ENCODE measurements at places on chromosomes 12 and 14.

GRCh38 chr14:75626396-75626795 is 34.3 kb downstream of the ERG28 start:
- DNase-seq = no peak

GRCh38 chr14:99537399-99537798 is 56.2 kb downstream of the CCNK start:
- DNase-seq = peak; percentile 79

GRCh38 chr12:126483145-126484068 is 1418.2 kb downstream of the AACS start:
- no peak for DNase-seq

DNA sequence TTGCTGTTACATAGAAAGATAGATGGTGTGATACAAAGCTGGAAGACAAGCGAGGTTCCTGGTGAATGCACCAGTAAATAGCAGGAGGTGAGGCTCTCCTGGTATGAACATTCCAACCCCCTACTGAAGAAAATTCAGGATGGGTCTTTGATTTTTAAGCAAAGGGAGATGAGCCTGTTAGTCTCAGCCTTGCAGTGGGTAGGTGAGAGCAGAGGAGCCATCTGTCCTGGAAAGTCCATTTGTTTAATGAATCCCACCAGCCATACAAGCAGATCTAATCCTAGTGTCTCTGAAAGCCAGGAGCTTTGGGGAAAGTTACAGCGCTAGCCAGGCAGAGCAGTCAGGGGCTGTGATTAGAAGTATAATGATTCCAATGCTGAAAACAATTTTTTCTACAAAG is 234.8 kb upstream of the FOXN3 start:
- no peak for DNase-seq

DNA sequence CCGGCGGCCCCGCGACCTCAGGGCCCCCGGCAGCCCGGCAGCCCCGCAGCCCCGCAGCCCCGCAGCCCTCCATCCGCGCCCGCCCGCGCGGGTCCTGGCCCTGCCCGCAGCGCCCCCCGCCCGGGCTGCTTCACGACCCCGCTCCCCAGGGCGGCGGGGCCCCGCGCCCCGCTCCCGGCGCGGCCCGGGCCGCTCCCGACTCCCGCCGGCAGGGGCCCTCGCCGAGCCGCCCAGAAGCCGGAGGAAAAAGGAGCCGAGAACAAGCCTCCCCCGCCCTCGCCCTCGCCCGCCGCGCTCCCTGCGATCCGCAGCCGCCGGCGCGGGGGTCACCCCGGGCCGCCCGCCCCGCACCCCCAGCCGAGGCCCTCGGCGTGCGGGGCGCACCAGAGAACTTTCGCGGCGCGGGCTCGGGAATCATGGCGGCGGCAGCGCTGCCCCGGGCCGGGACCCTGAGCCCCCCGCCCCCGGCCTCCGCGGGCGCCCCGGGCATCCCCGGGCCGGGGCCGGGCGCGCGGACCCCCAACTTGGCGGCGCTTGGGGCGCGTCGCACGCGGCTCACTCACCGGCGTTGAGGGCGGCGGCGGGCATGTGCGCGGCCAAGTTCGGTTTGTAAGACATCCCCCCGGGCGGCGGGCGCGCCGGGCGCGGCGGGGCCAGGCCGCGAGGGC is 521 bp downstream of the CDK2AP1 start:
- peak; percentile 87 for DNase-seq

DNA sequence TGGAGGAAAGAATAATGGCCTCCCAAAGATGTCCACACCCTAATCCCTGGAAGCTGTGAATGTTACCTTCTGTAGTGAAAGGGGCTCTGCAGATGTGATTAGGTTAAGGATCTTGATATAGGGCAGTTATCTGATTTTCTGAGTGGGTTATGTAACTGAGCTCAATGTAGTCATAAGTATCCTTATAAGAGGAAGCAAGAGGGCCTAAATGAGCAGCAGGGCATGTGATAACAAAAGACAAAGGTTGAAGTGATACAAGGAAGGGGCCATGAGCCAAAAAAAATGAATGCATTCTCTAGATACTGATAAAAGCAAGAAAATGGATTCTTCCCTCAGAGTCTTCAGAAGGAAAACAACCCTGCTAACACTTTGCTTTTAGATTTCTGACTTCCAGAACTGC is 78.8 kb downstream of the OSBPL8 start:
- DNase-seq = no peak

DNA sequence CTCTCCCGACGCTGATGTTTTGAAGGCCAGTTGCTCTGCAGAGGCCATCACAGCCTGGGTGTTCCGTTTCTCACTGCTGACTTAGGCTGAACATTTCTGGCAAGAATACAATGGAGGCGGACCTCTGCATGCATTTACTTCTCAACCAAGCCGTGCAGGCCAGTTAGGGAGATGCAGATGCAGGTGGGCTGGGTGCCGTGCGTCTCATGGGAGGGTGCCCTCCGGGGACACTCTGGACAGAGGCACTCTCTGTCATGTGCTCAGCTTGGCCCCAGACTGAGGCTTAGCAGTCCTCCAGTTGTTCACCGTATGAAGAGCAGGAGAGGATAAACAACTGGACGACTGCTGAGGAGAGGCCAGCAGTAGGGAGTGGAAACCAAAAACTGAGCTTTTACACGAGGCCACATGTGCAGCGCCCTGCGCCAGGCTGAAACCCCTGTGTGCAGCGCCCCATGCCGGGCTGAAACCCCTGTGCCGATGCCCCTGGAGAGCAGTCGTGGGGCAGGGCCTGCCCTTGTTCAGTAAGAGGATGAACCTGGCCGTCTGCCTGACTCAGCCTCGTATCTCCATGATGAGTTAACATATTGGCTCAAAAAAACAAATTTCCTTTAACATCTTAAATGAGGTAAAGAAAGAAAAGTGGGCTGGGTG is 32.3 kb downstream of the DDX51 start:
- DNase-seq = no peak

DNA sequence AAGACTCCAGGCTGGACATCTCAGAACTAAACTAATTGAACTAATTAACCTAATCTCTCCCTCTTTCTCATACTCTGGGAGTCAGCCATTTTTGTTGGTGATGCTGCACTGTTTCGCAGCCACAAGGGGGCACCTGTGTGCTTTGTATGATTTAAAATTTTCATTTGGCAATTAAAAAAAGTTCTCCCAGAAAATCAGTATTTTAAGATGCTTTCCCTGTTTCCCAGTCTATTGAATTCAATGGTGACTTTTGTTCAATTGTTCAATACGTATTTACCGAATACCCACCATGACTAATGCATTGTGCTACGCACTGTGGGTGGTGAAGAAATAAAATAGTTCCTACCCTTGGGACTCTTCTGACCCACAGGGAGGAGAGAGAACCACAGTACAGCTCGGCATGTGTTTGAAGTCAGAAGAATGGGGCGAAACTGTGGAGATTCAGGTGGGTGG is 63.7 kb downstream of the ZNF664 start:
- DNase-seq = no peak

GRCh38 chr12:11209113-11209512 is 22.4 kb upstream of the TAS2R42 start:
- DNase-seq = no peak

DNA sequence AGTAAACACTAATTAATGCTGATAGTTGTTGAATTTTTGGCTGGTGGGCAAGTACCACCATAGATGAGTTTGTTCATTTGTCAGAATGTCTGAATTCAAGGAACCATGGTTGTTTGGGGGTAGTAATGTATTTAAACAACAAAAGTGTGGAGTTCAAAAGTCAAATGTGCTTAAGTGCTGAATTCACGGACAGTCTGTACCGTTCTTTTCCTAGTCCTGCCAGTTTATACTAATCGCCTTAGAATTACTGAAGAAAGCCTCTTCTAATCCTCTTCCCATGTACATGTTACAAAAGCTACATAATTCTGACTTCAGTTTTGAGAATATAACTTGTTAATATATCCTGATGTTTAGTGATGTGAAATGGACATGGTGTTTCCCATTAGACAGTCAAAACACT is 2.7 kb downstream of the NAA25 start:
- DNase-seq = no peak

GRCh38 chr14:60977847-60978246 is 3.0 kb downstream of the TRMT5 start:
- no peak for DNase-seq

DNA sequence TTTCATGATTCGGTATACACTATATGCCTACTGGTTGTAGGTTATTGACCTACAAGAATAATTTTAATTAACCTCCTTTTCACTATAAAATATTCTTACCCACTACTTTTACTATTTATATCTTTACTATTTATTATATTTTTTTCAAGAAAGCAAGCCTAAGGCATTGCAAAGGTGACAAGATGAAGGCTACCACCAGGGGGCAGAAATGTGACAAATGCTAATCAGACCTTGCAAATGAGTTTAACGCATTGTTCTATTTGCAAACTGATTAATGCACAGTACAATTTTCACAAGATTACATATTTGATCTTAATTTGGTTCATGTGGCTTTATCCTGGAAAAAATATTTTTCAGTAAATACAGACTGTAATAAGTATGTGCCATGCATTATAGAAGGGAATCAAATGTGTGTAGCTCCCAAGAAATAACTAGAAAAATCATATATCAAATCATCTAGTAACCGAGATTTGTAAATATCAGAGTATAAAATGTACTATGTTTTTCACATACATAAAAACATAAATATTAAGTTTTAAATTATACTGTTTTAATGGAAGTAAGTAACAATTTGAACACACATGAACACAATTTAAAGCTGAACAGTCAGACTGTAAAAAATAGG is 107.0 kb downstream of the ADAMTS20 start:
- no peak for DNase-seq

All from 8988T (cell line).